ENCODE measurements at places on chromosomes 1 and 21.

DNA sequence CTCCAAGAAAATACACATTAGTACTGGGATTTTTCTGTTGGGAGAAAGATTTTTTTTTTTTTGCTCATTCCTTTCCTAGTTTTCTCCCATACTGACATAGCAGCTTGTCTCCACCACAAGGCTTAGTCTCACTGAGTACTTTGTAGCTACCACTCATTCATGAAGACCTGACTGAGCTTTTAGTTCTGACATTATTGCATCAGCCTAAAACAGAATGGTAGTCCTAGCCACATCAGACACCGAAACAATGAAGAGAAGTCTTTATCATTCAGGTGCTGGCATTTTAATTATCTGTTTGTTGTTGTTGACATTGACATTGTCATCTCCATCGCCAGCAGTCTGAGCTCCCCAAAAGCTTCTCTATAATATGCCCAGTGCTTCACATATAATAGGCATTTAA is 21.1 kb upstream of the C1orf21 start:
- DNase-seq: no peak

GRCh38 chr1:73511038-73511437 is 686.9 kb downstream of the LRRIQ3 start:
- DNase-seq: no peak

GRCh38 chr1:174239541-174239940 is 80.2 kb downstream of the RABGAP1L start:
- DNase-seq: no peak

- no peak for DNase-seq
Observed at GRCh38 chr21:46158666-46159300, 3.4 kb upstream of the FTCD start.

DNA sequence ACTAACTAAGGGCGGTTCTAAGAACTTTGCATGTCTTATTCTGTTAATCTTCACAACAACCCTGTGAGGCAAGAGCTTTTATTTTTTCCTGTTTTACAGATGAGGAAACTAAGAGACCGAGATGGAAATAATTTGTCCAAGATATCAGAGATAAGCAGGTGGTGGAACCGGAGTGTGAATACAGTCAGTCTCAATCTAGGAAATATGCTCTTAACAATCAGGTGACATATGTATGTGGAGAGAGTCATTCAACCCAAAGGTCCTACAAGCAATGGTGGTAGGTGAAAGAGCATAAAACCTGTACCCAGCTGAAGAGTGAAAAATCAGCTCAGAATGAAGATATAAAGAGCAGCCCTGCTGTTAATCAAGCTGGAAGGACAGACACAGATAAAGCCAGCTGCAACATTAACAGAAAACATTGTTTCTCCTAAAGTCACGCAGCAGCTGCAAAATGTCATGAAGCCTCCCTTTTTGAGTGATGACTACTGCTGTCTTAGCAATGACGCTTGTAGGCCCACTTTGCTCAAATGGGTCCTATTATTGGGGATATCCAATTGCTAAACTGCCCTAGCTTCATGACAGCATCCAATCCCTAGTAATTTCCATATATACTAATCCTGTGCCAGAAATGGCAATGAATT is 30.5 kb upstream of the FCAMR start:
- no peak for DNase-seq

DNA sequence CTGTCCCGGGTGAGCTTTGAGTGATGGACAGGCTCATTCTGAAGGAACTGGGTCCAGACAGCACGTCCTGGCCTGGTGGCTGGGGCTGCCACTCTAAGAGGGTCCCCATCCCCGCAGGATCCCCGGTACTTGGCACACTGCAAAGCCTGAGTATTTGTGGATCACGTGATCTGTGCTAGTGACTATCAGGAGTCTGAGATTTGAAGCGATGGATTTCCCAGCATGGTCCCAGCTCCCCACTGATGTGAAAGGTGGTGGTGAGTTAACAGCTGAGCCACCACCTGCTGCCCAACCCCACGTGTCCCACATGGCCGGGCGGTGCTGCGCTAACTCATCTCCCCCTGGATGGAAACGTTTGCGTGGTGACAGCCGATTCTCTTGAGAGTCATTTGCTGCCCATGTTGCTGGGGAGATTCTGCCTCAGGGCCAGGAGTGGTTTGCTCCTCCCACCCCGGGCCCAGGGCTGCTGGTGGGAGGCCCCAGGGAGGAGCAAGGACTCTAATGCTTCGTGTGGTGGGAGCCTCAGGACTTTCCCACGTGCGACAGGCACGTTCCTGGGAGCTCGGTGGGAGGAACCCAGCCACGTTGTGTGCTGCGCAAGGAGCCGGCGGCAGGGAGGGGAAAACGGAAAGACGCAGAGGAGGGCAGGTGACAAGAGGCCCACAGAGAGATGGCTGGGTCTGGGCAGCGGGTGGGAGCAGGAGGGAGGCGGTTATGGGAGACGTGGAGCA is 15.1 kb downstream of the FAAP20 start:
- DNase-seq: no peak

DNA sequence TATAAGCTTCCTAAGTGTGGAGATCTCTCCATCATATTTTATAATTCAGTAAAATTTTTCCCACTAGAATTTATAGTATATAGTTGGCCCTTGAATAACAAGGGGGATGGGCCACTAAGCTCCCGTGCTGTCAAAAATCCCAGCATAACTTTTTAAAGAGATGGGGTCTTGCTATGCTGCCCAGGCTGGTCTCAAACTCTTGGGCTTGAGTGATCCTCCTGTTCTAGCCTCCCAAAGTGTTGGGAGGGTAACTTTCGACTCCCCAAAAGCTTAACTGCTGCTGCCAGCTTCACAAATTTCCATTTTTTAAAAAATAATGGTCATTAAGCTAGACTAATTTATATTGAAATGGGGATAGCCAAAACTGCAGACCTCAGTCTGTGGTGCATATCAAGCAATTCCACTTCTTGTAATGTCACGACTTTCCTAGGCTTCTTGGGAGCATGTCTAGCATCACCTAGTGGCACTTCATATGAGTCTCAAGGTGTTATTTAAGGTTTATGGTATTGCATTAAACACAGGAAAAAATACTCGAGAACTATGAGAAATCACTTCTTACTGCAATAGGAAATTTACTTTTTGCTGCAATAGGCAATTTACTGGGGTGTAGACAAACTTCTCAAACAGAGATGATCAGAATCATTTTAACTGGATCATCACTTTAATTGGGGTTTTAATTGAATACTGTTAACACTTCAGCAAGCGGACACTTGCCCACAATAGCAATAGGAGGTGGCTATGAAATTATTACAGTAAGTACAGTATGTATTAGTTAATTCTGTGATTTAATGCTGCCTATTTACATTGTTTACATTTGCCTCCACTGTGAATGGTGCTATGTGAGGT is 19.3 kb upstream of the ACTA1 start:
- DNase-seq: no peak

DNA sequence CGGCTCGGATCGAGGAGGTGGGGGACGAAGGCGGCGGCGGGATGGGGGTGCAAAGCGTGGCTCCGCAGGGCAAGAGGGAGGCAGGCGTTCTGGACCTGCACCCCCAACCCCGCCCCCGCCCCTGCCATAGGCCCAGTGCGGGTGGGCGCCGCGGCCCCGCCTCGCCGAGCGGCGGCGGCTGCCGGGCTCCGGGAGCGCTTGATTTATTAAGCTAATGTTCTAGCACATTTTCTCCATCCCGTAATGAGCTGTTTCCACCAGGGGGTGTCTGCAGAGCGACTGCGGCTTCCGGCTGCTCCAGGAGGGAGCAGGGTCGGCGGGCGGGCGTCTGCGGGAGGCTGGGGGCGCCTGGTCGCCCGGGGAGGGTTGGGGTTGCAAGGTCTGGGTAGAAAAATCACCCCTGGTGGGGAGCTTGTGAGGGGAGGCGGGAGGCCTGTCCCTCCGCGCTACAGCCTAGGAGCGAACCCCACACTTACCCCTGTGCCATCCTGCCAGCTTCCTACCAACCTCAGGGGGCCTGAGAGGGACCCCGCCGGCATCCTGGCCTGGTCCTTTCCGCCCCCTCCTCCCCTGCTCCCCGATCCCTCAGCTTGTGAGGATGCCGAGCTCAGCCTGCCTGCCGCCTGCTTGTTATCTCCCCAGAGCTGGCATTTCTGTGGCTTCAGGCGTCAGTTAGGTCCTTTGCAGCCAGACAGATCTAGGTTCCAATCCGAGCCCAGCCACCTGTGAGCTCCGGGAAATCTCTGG is 48.5 kb upstream of the ACOT11 start:
- DNase-seq: no peak

DNA sequence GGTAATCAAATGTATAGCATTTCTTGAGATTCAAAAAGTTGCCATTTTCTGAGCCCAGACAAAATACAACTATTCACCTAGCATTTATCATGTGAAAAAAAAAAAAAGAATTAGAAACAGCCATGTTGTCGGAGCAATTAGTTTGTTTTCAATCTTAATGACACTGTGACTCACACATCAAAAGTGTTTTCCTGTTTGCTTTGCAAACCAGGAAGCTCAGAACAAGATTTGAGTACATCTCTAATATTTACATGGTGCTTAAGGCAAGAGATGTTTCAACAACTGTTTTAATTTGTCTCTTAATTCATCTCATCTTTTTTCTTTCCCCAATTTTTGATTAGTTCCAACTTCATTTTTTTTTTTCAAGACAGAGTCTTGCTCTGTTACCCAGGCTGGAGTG is 62.5 kb upstream of the CAPZB start:
- no peak for DNase-seq

DNA sequence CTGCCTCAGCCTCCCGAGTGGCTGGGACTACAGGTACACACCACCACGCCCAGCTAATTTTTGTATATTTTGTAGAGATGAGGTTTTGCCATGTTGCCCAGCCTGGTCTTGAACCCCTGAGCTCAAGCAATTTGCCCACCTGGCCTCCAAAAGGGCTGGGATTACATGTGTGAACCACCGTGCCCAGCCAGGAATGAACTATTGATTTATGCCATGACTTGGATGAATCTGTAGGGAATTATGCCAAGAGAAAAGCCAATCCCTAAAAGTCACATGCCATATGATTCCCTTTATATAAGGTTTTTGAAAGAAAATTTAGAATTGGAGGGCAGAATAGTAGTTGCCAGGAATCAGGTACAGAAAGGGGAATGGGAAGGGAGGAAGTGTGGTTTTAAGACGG is 19.1 kb upstream of the SLC45A3 start:
- no peak for DNase-seq

DNA sequence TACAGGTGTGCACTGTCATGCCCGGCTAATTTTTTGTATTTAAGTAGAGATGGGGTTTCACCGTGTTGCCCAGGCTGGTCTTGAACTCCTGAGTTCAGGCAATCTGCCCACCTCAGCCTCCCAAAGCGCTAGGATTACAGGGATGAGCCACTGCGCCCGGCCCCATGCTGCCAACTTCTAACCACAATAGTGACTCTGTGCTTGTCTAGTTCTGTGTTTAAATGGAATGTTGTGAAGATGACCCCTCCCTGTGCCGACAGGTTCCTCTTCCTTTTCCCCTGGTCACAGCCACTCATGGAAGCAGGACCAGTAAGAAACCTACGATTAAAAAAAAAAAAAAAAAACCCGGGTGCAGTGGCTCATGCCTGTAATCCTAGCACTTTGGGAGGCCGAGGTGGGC is 4.7 kb downstream of the MAP1LC3C start:
- DNase-seq: no peak

DNA sequence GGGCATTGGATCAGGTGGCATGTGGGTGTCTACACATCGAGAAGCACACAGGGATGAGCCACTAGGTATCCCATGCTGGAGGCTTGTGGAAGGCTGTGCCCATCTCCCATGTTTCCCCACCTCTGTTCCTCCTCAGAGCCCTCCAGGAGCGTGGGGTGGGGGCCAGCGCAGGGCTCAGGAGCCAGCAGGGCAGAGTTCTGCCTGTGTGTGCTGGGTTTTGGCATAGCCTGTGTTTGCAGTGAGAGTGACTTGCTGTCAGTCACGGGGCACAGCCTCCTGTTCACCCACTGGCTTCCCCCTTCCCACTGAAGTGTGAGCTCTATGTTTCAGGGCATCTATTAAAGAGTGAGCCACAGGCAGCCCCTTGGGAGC is 10.4 kb downstream of the IBA57 start:
- no peak for DNase-seq

DNA sequence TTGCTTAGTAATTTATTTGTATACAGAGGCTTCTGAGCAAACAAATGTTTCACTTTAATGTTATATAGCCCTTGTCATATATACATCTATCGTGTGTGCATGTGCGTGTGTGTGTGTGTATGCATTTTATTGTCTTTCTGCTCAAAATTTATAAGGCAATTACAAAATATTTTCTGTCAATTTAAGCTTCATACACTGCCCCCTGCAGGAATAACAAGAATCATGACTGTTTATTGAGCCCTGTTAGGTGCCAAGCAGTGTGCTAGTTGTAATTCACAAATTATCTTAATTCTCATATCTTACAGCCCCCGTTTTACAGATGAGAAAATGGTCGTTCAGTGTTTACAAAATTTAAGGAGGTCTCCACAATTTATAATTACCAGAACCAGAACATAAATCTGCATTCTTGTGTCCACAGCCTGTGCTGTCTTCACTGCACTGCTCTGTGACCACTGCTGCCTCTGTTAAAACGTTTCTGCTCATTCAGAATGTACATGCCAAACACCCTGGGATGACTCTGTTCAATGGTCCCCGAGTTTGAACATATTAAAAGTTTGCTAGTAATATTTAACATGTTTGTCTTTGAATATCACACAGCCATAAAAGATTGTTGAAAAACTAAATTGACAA is 181.3 kb downstream of the ATP6V1G3 start:
- no peak for DNase-seq

Measured in anterior cingulate cortex (tissue), 58 donors.